ENCODE measurements at places on chromosomes 6 and 20. TPM values are rescaled to one million over a fixed set of nuclear protein-coding genes. Genes with fewer than 3 reads are reported as not detected.

The TFAP2D gene
- not detected for total RNA-seq

The CLPSL2 gene
- total RNA-seq, result not detected

The ARFGEF3 gene
- total RNA-seq, result 8.9 TPM

The HLA-DOA gene
- not detected for total RNA-seq

The CRISP1 gene
- not detected for total RNA-seq

The NAA20 gene
- 113 TPM for total RNA-seq

The PDE7B gene
- 0.14 TPM for total RNA-seq

The PCK1 gene
- total RNA-seq, result not detected

The HMGCLL1 gene
- total RNA-seq, result not detected

The PNPLA1 gene
- 0.36 TPM for total RNA-seq

The GPRC6A gene
- total RNA-seq, result not detected

The SIM1 gene
- total RNA-seq, result not detected

The LY6G6F gene
- not detected for total RNA-seq

The ANGPT4 gene
- not detected for total RNA-seq

The TMEM217 gene
- total RNA-seq, result 0.68 TPM

The SPDEF gene
- total RNA-seq, result 1.4 TPM
